SK-N-SH (cell line): ENCODE measurements at places on chromosomes 4 and X. TPM values are rescaled to one million over a fixed set of nuclear protein-coding genes. Genes with fewer than 3 reads are reported as not detected.

DNA sequence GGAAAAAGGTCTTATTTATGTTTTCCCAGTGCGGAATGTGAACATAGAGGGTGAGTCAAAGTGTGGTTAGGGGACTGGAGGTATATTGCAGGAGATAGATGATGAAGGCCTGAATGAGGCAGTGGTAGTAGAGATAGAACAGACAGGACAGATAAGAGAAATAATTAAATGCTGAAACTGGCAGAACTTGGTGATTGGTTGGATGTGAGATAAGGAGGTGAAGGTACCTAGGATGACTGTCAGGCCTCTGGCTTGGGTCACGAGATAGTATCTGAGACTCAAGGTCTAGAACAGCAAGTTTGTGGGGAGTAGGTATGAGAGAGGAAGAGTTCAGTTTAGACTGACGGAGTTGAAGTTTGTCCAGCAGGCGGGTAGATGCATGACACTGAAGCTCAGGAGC, 3.5 kb downstream of the MND1 start:
- peak; percentile 8 for DNase-seq

DNA sequence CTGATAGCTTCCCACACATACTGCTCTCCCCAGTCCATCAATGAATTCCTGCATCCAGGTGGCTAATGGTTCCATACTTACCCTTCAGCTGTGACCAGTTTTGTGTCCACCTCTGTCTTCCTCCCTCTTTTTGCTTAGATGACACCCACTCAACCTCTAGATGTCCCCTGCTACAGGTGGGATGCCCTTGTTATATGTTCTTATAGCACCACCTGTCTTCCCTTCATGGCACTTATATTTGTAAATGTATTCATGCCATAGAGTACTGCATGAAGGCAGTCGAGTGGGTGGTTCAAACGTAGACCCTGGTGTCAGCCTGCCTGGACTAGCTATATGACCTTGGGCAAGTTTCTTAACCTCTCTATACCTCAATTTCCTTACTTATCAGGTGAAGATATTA, 6.5 kb upstream of the USP46 start:
- DNase-seq: peak; percentile 16

DNA sequence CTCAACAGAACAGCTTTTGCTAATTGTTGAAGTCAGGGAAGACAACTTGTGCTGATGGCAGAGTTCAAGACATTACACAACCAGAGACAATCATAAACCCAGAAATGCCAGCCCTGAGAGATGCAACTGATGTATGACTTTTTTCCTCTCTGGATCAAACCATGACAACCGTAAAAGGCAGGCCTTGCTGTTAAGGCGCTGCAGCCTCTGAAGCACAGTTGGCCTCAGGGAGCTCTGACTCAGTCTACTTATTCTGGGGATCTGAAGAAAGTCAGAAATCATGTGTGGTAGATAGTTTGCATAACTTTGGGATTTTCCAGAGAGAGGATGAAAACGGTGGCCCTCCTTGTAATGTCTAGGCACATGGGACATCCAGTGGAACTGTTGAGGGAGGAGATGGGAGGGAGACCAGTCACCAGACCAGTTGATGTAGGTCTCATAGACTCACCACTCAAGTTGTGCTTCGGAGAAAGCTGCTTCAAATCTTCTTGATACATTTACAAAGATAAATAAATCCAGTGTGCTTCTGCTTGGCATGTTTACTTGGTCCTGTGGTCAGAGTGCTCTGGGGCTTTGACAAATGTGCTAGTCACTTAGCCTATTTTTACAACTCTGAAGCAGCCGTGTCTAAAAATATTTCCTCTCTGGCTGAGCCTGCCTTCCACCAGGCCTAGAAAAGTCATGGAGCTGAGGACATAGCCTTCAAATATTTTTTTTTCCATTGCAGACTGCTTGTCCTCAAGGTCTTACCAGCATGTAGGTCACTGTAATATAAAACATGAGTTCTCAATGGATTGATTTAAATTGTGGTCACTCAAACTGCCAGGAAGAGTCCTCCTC, 7.5 kb downstream of the HADH start:
- DNase-seq: no peak

GRCh38 chr4:64940698-64941097, 531.4 kb upstream of the TECRL start:
- DNase-seq: no peak

GRCh38 chr4:6891436-6892170, 18.0 kb upstream of the TBC1D14 start:
- DNase-seq: no peak

- no peak for DNase-seq
These were observed 73.5 kb upstream of the CAMK2D start for GRCh38 chr4:113835005-113835404.

DNA sequence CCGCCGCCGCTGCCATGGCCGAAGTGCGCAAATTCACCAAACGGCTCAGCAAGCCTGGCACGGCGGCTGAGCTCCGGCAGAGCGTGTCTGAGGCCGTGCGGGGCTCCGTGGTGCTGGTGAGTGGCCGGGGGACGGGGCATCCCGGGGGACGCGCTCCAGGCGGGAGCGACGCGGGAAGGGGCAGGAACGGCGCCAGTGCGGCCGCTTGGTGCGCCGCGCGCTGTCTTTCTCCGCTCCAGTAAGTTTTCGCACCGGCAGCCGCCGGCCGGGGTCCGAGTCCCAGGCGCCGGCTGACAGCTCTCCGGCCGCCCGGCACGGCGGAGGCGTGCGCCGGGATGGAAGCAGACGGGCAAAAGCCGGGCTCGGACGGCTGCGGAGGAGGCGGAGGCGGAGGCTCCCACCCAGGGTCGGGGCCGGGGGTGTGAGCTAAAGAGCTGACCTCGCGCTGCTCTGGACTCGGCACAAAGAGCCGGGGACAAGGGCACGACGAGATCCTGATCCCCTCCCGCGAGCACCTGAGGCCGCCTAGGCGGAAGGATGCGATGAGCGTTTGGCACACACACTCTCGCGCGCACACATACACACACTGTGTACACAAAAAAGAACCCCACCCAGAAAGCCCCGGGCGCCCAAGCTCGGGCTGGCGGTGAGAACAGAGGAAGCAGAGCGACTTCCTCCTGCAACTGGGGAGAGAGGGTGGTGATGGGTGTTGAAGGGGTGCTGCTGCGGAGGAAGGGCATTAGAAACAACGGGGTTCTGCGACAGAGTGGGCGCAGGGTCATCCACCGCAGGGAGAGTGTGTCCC, 545 bp downstream of the DOCK11 start:
- DNase-seq: peak; percentile 59

DNA sequence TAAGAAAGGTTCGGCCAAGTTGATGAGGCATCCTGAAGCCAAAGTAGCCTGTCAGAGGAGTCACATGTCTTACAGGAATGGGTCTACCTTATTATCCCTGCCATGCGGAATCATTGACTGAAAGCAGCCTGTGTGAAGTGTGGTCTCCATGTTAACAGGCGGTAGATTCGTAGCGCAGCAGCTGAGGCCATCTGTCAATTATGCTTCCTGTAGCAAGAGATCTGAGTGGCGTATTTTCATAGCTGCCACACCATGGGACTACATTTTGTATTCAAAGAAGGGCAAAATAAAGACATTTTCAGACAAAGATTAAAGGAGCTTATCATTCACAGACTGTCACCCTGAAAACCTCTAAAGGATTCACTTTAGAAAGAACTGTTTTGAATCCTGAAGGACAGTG, 11.2 kb upstream of the MED14 start:
- no peak for DNase-seq

- DNase-seq: no peak
These were observed 6.6 kb downstream of the TLL1 start for GRCh38 chr4:165879641-165880040.

Gene NAT8L
- polyA plus RNA-seq: 0.43 and 0.86 TPM in 2 replicates

- DNase-seq: no peak
These were observed 51.4 kb upstream of the EMCN start for GRCh38 chr4:100569196-100569595.

Gene RAB39B
- 1.3 and 1.6 TPM in 2 replicates for polyA plus RNA-seq

DNA sequence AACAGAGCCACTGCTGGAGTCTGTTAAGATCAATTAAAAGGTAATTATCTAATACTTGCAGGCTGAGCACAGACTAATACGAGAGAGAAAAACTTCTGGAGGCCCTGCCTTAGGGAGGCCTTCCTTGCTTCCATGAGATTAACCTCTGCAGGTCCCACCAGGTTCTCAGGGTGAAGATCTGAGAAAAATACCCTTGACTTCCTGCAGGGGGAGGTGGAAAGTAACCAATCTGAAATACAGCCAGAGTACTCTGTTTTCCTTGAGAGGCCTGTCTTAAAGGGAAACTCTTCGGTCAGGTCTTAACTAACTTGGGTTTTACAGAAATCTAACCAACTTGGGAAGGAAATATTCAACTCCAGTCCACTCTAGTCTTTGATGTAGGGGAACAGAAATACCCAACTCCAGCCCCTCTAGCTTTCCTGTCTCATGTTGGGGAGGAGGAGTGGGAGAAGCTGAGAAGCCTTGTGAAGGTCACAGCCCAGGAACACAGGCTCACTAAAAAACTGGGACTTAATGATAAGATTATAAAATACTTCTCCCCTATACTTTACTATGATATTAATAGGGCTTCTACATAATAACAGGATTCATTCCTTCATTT, 77.1 kb downstream of the TBCK start:
- DNase-seq: peak; percentile 21

GRCh38 chrX:152575331-152575730, 62.4 kb upstream of the GABRQ start:
- no peak for DNase-seq

- no peak for DNase-seq
These were observed 41.5 kb upstream of the RELL1 start for GRCh38 chr4:37727635-37728034.

DNA sequence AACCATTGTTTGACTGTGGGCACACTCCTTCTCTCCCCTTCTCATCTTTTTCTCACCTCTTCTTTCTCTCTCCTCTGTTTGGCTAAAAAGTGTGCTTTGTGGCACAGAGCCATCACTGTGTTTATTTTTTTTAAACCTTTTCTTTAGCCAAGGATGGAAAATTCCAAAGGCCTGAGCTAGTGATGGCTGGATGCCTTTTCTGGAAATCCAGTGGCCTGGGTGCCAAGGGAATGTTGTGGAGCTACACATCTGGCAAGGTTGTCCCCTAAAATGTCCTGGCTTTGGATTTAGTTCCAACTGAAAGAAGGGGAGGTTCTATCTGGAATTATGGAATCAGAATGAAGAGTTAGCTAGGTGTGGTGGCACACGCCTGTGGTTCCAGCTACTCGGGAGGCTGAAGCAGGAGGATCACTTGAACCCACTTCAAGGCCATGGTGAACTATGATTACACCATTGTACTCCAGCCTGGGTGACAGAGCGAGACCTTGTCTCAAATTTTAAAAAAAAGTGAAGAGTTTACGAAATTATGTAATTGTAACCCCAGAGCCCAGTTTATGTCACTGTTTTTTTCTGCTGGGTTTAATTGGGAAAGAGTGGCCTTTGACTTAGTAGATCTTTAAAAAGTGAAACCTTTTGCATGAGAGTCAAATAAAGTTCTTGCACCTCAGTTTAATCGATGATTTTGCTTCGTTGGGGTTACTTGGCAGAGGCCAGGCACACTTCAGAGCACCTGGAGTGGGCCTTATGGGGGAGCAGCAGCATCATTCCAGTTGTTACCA, 17.7 kb downstream of the DOCK11 start:
- no peak for DNase-seq

- peak; percentile 25 for DNase-seq
These were observed 88.4 kb downstream of the ZXDA start for GRCh38 chrX:57821703-57822387.

GRCh38 chrX:43016021-43016420, 238.1 kb upstream of the PPP1R2C start:
- DNase-seq: no peak

Gene SLC49A3
- polyA plus RNA-seq: 0.05 and 0.15 TPM in 2 replicates

- DNase-seq: no peak
These were observed 41.8 kb downstream of the SULT1B1 start for GRCh38 chr4:69718396-69719271.

- no peak for DNase-seq
These were observed 438.1 kb upstream of the AR start for GRCh38 chrX:67105758-67106116.

DNA sequence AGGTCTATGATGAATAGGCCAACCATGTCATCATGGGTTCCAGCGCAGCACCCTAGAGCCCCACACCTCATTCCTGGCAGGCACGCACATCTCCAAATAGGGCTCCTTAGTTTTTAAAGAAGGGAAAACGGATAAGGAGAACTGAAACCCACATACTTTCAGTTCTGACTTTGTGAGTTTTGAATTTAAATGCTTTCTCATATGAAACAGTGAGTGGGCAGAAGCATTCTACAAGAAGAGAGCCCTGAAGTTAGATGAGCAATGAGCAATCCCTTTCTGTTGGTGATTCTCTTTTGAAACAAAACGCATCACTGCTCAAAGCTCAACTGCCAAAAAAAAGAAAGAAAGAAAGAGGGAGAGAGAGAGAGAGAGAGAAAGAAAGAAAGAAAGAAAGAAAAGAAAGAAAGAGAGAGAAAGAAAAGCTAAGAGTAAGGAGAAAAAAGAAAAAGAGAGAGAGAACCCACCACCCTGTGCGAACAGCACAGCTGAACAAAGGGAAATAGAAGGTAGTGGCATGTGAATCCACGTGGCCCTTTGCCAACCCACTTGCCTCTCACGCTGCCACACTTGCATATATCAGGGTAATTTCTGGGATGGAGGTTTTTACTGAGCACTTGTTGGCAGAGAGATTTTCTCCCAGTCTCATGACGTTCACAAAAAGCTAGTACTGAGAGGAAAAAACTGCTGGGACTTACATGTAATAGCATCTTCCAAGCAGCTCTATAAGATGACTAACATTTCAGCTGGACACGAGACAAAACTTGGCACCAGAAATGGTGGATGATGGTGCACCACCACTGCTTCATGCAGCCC, 31.0 kb downstream of the TMSB4X start:
- no peak for DNase-seq

Gene GPR50
- not detected in 2 replicates for polyA plus RNA-seq

DNA sequence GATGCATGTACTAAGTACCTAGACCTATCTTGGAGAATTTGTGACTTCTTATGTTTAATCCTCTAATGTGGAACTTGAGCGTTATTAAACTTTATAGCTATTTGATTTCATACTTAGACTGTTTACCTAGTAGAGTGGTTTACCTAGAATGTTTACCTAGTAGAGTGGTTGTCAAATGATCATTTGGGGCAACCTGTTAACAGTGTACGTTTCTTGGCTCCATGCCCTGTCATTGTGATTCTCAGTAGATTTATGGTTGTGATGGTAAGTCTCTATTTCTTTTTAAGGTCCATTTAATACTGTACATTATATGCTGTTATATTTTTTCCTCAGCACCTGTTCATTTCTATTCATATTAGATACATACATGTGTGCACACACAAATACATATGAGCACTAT, 233.0 kb upstream of the MAD2L1 start:
- DNase-seq: no peak

Gene SLC26A1
- polyA plus RNA-seq: 0.05 and 0.08 TPM in 2 replicates

- DNase-seq: no peak
These were observed 108.3 kb downstream of the QRFPR start for GRCh38 chr4:121272526-121272925.

DNA sequence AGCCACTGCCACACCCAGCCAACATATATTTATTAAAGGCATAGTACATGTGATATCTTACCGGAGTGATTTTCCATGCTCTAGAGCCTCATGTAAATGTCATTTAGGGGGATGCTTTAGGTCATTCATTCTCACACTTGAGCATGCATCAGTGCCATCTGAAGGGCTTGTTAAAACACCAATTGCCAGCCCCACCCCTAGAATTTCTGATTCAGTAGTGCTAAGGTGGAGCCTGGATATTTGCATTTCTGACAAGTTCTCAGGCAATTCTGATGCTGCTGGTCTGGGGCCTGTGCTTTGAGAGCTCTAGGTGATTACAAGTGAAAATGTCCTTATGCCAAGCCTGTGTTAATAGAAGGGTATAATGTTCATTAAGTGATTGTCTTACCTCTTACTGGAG, 107.7 kb downstream of the PHEX start:
- no peak for DNase-seq
